ENCODE measurements at places on chromosomes 13 and 19.

GRCh38 chr13:41650706-41651105 is 193.4 kb downstream of the RGCC start:
- no peak overlapping the region for H3K27ac ChIP-seq
- no peak for DNase-seq
- peaks cover 10% of the 10 kb centered on the region for H3K4me1 ChIP-seq
- H3K36me3 ChIP-seq = no peaks in the 10 kb centered on the region

GRCh38 chr13:25966086-25966485 is 85.7 kb downstream of the SHISA2 start:
- no peak overlapping the region for H3K4me3 ChIP-seq
- peaks cover 10% of the 10 kb centered on the region for H3K4me1 ChIP-seq
- H3K27ac ChIP-seq = no peak overlapping the region
- H3K27me3 ChIP-seq = peaks cover 4% of the 10 kb centered on the region

- no peak for DNase-seq
- H3K36me3 ChIP-seq = no peaks in the 10 kb centered on the region
- H3K4me3 ChIP-seq = no peak overlapping the region
- H3K27me3 ChIP-seq = no peaks in the 10 kb centered on the region
- H3K4me1 ChIP-seq = no peaks in the 10 kb centered on the region
These were observed 1536.1 kb downstream of the UQCRFS1 start for GRCh38 chr19:27676877-27677276.

DNA sequence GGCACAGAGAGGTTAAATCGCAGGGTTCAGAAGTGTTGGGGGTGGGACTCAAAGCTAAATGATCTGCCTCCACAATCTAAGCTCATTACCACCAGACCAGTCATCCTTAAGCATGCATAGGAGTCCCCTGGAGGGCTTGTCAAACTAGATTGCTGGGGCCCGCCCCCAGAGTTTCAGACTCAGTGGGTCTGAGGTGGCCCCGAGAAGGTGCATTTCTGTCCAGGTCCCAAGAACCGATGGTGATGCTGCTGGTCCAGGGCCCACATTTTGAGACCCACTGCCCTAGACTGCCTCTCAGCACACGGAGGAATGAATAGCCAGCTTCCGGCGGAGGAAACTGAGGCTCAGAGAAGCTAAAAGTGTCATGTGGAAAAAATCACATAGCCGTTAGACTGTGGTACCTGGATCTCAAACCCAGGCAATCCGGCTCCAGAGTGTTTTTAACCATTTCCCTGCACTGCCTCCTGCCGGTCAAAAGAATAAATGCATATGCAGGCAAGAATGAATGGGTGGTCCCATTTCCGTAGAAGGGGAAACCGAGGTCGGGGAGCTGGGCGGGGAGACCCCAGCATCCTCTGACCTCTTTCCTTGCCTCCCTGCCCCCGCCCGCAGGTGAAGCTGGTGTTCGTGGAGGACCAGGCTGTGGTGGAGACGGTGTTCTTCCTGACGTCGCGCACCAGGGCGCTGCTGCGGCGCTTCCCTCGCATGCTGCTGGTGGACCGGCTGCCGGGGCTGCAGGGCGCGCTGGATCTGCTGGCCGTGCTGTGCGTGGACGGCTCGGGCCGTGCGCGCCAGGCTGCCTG is 23.8 kb downstream of the ZSWIM9 start:
- no peak overlapping the region for H3K4me3 ChIP-seq
- no peak for DNase-seq
- H3K36me3 ChIP-seq = no peaks in the 10 kb centered on the region
- H3K27ac ChIP-seq = no peak overlapping the region
- no peaks in the 10 kb centered on the region for H3K4me1 ChIP-seq

DNA sequence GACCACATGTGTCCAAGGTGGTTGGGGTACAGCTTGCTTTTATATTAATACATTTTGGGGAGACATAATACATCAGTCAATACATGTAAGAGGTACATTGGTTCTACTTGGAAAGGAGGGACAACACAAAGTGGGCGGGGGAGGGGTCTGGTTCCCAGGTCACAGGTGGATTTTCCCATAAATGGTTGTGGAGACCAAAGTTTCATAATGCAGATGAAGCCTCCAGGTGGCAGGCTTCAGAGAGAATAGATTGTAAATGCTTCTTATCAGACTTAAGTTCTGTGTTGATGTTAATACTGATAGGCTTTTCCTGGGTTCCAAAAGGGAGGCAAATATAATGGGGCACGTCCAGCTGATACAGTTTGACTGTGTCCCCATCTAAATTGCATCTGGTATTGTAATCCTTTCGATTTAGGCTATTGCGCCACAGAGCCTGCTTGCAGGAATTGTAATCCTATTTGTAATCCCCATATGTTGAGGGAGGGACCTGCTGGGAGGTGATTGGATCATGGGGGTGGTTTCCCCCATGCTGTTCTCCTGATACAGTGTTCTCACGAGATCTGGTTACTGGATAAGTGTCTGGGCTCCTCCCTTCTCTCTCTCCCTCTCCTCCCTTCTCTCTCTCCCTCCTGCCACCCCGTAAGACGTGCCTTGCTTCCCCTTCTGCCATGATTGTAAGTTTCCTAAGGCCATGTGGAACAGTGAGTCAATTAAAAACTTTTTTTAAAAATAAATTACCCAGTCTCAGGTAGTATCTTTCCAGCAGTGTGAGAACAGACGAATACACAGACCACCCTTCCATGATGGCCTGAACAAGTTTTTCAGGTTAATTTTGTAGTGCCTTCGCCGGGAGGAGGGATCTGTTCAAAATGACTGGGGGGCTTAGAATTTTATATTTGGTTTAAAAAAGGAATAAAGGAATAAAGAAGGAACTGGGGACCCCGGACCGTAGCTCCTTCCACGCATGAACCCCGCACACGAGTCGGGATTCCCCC is 44.9 kb downstream of the ZNF823 start:
- H3K27me3 ChIP-seq = no peaks in the 10 kb centered on the region
- H3K27ac ChIP-seq = peak overlapping the region; percentile 84
- DNase-seq = peak; percentile 49
- H3K36me3 ChIP-seq = no peaks in the 10 kb centered on the region
- H3K4me1 ChIP-seq = no peaks in the 10 kb centered on the region
- peak overlapping the region; percentile 97 for H3K4me3 ChIP-seq

GRCh38 chr13:49690133-49690994 is 922 bp downstream of the EBPL start:
- H3K4me1 ChIP-seq = peaks cover 10% of the 10 kb centered on the region
- no peaks in the 10 kb centered on the region for H3K27me3 ChIP-seq
- peak overlapping the region; percentile 53 for H3K4me3 ChIP-seq
- H3K36me3 ChIP-seq = no peaks in the 10 kb centered on the region

DNA sequence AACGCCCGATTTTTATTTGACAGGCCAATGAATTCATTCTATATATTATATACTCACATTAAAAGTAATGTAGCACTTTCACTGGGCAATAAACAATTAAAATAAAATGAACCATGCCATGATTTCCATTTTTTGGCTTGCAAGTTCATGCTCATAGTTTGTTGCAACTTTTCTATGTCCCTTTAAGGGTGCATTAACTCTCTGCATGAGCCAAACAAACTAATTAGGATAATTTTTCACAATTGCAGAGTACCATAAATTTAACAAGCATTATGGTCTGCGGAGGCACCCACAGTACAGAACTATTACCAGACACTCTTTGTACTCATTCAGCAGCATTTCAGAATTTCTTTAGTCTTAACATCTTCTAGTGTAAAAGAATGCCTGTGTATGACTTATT is 1.4 kb downstream of the LHFPL6 start:
- DNase-seq = no peak
- no peak overlapping the region for H3K4me3 ChIP-seq
- no peak overlapping the region for H3K27ac ChIP-seq
- peaks cover 24% of the 10 kb centered on the region for H3K27me3 ChIP-seq

- no peak for DNase-seq
- no peak overlapping the region for H3K4me3 ChIP-seq
- H3K4me1 ChIP-seq = no peaks in the 10 kb centered on the region
- H3K27me3 ChIP-seq = no peaks in the 10 kb centered on the region
- no peak overlapping the region for H3K27ac ChIP-seq
- no peaks in the 10 kb centered on the region for H3K36me3 ChIP-seq
These were observed 4.3 kb downstream of the ZGLP1 start for GRCh38 chr19:10305139-10305806.

DNA sequence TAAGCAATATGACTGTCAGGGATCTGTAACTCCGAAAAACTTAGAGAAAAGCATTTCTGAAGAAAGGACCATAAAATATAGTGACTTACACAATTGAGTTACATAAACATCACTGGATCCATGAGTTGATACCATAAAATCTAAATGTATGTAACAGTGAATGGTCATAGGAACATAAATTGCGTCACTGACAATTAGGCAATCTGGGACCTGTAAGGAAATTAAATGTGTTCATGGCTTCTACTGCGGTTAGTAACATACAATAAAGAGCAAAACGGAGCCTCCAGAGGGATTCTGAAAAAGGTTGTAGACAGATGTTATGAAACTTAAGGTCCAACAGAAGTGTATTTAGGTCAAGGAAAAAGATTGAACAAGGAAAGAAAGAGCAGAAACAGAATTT is 27.1 kb downstream of the POU4F1 start:
- no peaks in the 10 kb centered on the region for H3K36me3 ChIP-seq
- H3K4me1 ChIP-seq = no peaks in the 10 kb centered on the region
- no peak overlapping the region for H3K4me3 ChIP-seq
- H3K27ac ChIP-seq = no peak overlapping the region

DNA sequence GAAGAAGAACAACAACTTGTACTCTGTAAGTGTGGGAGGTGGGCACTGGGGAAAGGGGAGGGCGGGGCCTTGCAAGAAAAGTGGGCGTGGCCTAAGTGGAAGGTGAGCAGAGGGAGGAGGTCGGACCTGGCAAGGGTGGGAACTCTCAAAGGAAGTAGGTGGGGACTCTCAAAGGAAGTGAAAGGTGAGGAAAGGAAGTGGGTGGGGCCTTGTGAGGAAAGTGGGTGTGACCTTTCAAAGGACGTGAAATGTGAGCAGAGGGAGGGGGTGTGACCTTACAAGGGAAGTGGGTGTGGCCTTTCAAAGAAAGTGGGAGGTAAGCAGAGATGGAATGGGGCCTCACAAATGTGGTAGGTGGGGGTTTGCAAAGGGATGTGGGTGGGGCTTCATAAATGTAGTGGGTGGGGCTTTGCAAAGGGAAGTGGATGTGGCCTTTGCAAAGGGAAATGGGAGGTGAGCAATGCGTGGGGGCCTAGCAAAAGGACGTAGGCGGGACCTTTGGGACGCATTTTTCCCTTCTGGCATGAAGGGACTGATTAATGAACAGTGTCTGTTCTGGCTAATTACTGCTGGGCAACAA is 25.9 kb downstream of the ACSBG2 start:
- no peaks in the 10 kb centered on the region for H3K27me3 ChIP-seq
- no peak overlapping the region for H3K4me3 ChIP-seq
- peak; percentile 7 for DNase-seq
- H3K27ac ChIP-seq = no peak overlapping the region
- H3K4me1 ChIP-seq = no peaks in the 10 kb centered on the region
- no peaks in the 10 kb centered on the region for H3K36me3 ChIP-seq

GRCh38 chr13:28045861-28046260 is 54.5 kb downstream of the FLT3 start:
- H3K4me3 ChIP-seq = no peak overlapping the region
- H3K4me1 ChIP-seq = no peaks in the 10 kb centered on the region
- no peaks in the 10 kb centered on the region for H3K36me3 ChIP-seq
- no peak overlapping the region for H3K27ac ChIP-seq
- peaks cover 2% of the 10 kb centered on the region for H3K27me3 ChIP-seq

DNA sequence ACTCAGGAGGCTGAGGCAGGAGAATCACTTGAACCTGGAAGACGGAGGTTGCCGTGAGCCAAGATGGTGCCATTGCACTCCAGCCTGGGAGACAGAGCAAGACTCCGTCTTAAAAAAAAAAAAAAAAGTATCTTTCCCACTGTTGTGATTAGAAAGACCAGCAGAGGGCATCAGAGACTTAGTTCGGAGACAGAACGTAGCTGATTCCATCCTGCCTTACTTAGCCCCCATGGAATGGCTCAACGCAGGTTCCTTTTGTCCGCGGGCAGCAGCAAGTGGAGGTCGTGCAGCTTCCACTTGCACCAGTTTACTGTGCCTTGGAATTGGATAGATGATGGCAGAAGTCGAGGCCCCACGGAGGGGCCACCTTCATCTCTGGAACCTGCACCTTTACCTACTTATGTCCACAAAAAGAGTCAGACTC is 8.1 kb downstream of the TIMM29 start:
- H3K36me3 ChIP-seq = no peaks in the 10 kb centered on the region
- H3K4me3 ChIP-seq = no peak overlapping the region
- H3K27ac ChIP-seq = peak overlapping the region; percentile 8
- peak; percentile 91 for DNase-seq
- H3K4me1 ChIP-seq = peaks cover 8% of the 10 kb centered on the region
- H3K27me3 ChIP-seq = no peaks in the 10 kb centered on the region

GRCh38 chr13:110993788-110994187 is 78.9 kb upstream of the ANKRD10 start:
- no peak overlapping the region for H3K4me3 ChIP-seq
- H3K36me3 ChIP-seq = no peaks in the 10 kb centered on the region
- no peak overlapping the region for H3K27ac ChIP-seq
- no peaks in the 10 kb centered on the region for H3K4me1 ChIP-seq

GRCh38 chr13:114047358-114047881 is 73.5 kb upstream of the C13orf46 start:
- peaks cover 14% of the 10 kb centered on the region for H3K4me1 ChIP-seq
- no peaks in the 10 kb centered on the region for H3K27me3 ChIP-seq
- peak overlapping the region; percentile 74 for H3K27ac ChIP-seq
- no peak overlapping the region for H3K4me3 ChIP-seq
- no peaks in the 10 kb centered on the region for H3K36me3 ChIP-seq

DNA sequence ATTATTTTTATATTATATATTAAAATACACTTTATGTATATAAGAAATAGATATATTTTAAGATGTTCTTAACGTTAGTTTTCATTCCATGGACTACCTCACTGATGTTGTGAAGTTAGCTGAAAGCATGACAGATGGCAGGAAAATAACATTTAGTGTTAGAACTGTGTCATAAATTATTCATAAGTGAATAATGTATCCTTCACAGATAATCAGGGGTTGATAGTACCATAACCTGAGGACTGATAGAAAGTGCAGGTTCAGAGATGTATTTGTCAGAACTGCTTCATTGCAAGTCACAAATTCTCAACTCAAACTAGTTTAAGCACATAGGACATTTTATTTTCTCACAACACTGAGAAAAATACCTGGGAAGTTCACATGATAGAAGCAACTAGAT is 14.6 kb upstream of the DIAPH3 start:
- no peak overlapping the region for H3K4me3 ChIP-seq
- no peaks in the 10 kb centered on the region for H3K4me1 ChIP-seq
- no peaks in the 10 kb centered on the region for H3K27me3 ChIP-seq
- no peaks in the 10 kb centered on the region for H3K36me3 ChIP-seq
- no peak overlapping the region for H3K27ac ChIP-seq
- DNase-seq = no peak

GRCh38 chr19:10105509-10106099 is 558 bp upstream of the PPAN start:
- H3K4me3 ChIP-seq = no peak overlapping the region
- no peaks in the 10 kb centered on the region for H3K27me3 ChIP-seq
- DNase-seq = no peak
- no peak overlapping the region for H3K27ac ChIP-seq
- H3K36me3 ChIP-seq = no peaks in the 10 kb centered on the region
